ENCODE measurements at places on chromosomes 1 and 21. TPM values are rescaled to one million over a fixed set of nuclear protein-coding genes. Genes with fewer than 3 reads are reported as not detected.

GRCh38 chr1:200240656-200241055 is 169.2 kb downstream of the ZNF281 start:
- DNase-seq = no peak

The PPFIA4 gene
- not detected for total RNA-seq

DNA sequence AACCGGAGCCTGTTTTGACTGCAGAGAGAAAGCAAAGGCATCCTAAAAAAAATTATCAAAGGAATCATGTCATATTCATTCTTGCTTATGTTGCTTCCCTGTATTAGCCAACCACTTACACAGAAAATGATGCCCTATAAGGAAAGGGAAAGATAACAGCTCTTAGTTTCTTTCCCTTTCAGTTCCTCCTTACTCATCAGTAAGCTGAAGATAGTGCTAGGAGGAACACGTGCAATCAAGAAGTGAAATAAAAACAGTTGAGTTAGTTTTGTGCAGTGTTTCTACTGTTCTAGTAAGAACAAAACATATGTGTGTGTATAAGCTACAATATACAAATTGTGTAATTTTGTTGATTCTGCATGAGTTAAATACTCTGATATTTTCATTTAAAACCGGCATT is 45.3 kb upstream of the MTF2 start:
- DNase-seq = no peak

- no peak for DNase-seq
These were observed 866.4 kb upstream of the ADAMTS5 start for GRCh38 chr21:27833298-27833697.

- peak; percentile 40 for DNase-seq
These were observed 37.0 kb downstream of the RIPK4 start for GRCh38 chr21:41729701-41730366.

GRCh38 chr1:226486161-226486560 is 62.4 kb upstream of the STUM start:
- DNase-seq = no peak

- no peak for DNase-seq
These were observed 21.2 kb upstream of the CHI3L1 start for GRCh38 chr1:203207751-203208150.

- no peak for DNase-seq
These were observed 9.1 kb upstream of the PADI2 start for GRCh38 chr1:17128361-17128760.

- DNase-seq = no peak
These were observed 48.1 kb downstream of the AHDC1 start for GRCh38 chr1:27555700-27556424.

DNA sequence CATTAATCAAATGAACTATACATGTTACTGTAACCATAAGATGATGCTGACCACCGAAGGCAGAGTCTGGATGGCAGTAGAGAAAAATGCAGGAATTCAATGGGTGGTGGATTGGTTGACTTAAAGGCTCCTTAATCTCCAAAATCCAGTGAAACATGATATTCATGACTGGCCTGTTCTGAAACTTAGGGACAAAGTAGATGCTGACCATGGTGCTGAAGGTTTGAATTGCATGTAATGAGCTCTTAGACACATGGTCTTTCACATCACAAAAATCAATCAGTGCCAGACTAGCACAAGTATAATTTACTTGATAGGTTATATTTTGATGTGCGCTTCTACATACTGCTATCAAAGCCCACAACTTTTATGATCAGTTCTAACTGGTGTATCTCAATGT is 30.9 kb upstream of the NTMT2 start:
- DNase-seq = no peak

The CCDC18 gene
- 3.1 TPM for total RNA-seq

DNA sequence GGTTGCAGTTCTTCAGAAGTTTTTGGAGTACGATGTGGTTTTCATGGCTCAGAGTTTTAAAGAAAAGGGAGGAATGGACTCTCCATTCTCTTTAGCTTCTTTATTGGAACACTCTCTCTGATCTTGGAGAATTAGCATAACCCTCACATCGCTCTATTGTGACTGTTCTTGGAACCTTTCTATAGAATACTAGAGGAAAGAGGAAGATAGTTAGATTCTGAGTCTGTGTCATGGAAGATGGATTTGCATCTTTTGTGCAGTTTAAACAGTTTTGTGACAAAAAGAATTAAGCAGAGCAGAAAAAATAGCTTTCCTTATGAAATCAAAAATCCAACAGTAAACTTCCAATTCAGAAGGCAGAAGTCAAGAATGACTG is 61.0 kb downstream of the KCNJ6 start:
- DNase-seq = no peak

Measured in right lobe of liver (tissue), 6 donors.